ENCODE measurements at places on chromosomes 1 and 21.

GRCh38 chr1:56034847-56035481, 544.4 kb downstream of the PLPP3 start:
- DNase-seq, result no peak

- no peak for DNase-seq
Observed at GRCh38 chr1:210446479-210446878, 117.8 kb downstream of the HHAT start.

DNA sequence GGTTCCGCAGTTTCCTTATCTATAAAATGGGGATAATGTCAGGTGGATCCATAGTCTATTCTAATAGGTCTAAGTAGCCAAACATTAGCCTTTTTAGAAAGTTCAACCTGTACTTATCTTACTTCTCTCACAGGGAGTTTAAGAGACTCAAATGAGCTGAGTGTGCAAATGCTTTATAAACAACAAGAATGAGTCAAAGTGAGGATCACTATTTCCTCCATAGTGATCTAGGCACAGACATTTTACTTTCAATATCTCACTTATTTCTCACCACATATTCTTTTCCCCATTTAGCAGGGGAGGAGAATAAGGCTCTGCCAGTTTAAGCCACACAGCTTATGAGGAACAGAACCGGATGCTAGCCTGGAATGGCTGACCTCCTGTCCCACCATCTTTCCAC, 92.1 kb upstream of the LMO4 start:
- no peak for DNase-seq

- DNase-seq, result no peak
Observed at GRCh38 chr1:240833075-240833474, 221.1 kb upstream of the GREM2 start.

DNA sequence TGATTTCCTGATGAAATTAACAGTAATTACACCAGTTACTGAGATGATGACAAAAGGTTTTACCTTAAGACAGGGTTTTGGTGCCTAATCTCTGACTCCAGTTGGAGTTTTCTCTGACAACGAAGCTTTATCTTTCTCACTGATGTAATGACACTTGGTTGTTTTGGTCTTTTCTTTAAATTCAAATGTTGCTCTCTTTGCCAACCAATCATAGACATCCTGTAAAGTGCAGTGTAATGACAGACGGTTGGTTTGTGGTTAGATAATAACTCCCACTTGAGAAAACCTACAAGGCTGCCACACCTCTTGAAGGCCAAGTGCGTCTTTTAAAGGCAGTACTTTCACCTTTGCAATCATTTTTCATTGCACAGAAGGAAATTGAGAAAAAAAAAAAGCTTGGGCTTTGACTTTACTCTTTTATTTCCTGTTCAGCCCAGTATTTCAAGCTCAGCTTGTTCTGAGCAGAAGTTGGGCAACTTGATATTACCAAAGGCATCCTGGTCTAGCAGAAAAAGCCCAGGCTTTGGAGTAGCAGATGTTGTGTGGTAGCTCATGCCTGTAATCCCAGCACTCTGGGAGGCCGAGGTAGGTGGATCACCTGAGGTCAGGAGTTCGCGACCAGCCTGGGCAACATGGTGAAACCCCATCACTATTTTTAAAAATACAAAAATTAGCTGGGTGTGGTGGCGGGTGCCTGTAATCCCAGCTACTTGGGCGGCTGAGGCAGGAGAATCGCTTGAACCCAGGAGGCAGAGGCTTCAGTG, 14.9 kb downstream of the PDIK1L start:
- no peak for DNase-seq

GRCh38 chr1:86394416-86394815, 1.7 kb downstream of the ODF2L start:
- DNase-seq, result no peak

DNA sequence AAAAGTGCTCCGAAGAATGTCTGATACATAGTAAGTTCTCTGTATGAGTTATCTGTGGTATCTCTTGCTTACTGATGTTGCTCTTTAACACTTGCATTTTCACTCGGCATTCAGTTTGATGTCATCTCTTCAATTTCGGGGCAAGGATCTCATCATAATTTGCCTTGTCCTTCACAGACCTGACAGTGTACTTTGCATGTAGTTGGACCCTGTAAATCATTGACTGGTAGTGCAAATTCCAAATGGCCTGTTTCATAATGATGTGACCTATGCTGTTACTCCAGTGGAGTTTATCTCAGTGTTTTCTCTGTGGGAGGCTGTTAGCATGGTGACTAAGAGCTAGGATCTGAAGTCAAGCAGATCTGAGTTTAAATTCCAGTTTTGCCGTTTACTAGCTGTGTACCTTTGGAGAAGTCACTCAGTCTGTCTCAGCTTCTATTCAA, 34.2 kb upstream of the ABCD3 start:
- DNase-seq, result no peak

- no peak for DNase-seq
Observed at GRCh38 chr1:174991473-174991872, 8.3 kb upstream of the CACYBP start.

DNA sequence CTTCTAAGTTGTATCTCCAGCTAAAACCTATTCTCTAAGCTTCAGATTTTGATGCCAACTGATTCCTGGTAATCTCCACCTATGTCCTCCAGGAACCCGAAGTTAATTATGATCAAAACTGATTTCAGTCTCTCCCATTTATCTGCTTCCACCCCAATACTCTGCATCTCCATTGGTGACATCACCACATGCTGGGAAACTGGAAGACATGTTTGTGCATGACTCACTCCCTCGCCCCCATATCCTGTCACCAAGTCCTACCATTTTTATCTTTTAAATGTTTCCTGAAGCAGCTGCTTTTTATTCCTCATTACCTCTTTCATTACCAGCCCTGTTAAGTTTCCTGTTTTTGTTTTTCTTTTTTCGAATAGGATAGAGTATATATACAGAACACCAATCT, 228.5 kb downstream of the LRRC40 start:
- no peak for DNase-seq

DNA sequence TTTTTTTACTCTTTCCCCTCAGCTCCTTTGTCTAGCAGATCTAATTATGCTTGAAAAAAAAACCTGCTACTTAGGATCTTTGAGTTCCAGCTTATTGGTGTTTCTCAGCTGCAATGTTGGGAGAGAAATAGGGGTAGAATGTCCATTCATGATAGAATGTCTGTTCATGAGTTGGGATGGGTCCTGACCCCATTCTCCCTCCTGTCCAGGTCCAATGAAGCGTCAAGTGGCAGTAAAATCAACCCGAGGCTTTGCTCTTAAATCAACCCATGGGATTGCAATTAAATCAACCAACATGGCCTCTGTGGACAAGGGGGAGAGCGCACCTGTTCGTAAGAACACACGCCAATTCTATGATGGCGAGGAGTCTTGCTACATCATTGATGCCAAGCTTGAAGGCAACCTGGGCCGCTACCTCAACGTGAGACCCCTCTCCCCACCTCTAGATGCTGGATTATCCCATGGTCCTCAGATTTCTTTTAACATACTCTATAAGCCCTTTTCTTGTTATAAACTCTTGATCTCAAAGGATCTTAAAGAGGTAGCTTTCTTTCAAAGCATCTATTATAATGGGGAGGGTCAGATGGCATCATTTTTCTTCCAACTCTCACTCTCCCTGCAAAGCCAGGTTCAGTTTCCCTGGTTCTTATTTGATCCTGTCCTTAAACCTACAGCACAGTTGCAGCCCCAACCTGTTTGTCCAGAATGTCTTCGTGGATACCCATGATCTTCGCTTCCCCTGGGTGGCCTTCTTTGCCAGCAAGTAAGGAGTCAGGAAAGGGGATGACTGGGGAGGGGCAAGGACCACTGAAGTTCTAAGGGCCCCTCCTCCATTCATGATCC, 11.1 kb downstream of the CERS2 start:
- DNase-seq, result no peak

- no peak for DNase-seq
Observed at GRCh38 chr1:21587602-21587953, 78.4 kb downstream of the ALPL start.

- DNase-seq, result no peak
Observed at GRCh38 chr1:161962091-161962887, 61.4 kb downstream of the OLFML2B start.

DNA sequence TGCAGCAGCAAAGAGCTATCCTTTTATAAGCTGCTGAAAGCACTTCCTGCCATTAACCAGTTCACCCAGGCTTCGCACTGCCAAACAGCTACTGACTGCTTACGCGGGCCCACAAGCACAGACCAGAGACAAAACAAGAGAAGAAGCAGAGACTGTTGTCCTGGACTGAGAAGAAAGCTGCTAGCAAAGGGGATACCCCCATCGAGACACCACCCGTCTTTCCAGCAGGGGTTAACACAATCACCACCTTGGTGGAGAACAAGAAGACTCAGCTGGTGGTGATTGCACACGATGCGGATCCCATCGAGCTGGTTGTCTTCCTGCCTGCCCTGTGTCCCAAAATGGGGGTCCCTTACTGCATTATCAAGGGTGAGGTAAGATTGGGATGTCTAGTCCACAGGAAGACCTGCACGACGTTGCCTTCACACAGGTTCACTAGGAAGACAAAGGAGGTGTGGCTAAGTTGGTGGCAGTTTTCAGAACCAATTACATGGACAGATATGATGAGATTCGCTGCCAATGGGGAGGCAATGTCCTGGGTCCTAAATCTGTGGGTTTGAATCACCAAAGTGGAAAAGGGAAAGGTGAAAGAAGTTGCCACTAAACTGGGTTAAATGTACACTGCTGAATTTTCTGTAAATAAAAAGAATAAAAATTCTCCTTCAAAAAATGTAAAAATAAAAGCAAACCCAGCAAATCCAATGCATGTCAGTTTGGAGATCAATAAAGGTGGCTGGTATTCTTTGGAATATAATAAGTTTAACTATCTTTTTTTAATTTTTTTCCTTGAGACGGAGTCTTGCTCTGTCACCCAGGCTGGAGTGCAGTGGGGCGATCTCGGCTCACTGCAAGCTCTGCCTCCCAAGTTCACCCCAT, 1.2 kb downstream of the FMO5 start:
- DNase-seq, result no peak

GRCh38 chr1:48245106-48245505, 22.6 kb downstream of the SLC5A9 start:
- no peak for DNase-seq

- DNase-seq, result no peak
Observed at GRCh38 chr1:7290971-7291970, 479.8 kb upstream of the VAMP3 start.

DNA sequence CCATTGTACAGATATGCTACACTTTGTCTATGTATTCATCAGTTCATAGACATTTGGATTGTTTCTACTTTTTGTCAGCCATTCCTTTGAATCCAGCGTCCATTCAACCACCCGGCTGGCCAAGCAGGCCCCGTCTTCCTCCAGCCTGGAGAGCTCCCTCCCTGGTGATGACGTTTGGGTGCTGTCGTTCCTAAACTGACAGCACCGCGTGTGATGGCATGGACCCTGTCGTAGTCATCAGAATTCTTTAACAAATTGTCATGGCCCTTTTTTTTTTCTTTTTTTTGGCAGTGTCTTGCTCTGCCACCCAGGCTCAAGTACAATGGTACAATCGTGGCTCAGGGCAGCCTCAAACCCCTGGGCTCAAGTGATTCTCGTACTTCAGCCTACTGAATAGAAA, 138.6 kb upstream of the ERRFI1 start:
- DNase-seq, result no peak

GRCh38 chr21:35461700-35462099, 412.6 kb upstream of the RUNX1 start:
- no peak for DNase-seq

GRCh38 chr21:35348686-35349085, 299.6 kb upstream of the RUNX1 start:
- DNase-seq, result no peak

GRCh38 chr1:167455786-167456446, 62.4 kb downstream of the CD247 start:
- DNase-seq, result no peak

- no peak for DNase-seq
Observed at GRCh38 chr1:101371259-101371658, 134.4 kb downstream of the S1PR1 start.

DNA sequence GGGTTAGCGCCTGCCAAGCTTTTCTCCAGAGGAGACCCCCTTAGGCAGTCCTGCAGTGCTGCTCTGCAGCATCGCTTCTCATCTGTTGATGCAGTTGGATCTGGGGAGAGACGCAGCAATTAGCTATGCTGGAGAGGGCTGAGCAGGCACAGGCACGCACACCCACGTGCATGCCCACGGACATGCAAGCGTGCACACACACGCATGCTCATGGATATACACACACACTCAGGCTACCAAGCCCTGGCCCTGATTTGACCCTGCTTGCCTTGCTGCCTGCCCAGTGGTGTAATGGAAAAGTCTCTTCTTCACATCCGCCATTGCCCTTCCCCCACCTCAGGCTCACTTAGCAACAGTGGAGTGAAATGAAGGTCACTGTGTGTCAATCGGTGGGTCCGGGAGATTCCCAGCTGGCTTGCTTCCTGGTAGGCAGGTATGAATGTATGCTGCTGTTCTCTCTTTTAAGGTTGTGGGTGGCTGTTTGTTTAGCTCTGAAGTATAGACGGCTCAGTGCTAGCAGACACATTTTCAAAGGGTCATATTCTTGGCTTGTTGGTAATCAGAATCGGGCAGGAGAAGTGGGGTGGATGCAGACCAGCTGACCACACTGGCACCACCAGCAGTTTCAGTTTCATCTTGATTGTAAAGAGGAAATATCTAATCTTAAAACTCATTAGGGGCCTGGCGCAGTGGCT, 9.5 kb downstream of the ATP1B1 start:
- no peak for DNase-seq

DNA sequence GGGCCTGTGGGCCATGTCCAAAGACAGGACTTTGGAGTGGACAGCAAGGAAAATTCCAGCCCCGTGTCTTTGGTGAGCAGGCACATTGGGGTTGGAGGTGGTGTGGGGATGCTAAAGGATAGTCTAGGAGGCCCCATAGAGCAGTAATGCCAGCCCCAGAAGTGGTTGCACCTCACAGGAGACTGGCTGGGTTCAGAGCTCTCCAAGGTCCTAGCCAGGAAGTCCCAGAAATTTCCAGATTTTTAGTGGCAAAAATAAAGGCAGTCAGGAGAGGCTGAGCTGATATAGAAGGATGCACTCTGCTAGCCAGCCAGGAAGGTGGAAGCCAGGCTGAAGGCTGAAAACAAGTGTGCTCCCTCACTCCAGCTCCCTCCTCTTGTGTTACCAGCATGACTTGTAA, 144.0 kb upstream of the KCND3 start:
- no peak for DNase-seq

- no peak for DNase-seq
Observed at GRCh38 chr1:91781371-91781825, 104.6 kb downstream of the TGFBR3 start.

- DNase-seq, result no peak
Observed at GRCh38 chr1:2318314-2319278, 72.8 kb downstream of the MORN1 start.

GRCh38 chr1:82792151-82792550, 991.4 kb downstream of the ADGRL2 start:
- no peak for DNase-seq
